ENCODE measurements at places on chromosomes 12 and 14.

DNA sequence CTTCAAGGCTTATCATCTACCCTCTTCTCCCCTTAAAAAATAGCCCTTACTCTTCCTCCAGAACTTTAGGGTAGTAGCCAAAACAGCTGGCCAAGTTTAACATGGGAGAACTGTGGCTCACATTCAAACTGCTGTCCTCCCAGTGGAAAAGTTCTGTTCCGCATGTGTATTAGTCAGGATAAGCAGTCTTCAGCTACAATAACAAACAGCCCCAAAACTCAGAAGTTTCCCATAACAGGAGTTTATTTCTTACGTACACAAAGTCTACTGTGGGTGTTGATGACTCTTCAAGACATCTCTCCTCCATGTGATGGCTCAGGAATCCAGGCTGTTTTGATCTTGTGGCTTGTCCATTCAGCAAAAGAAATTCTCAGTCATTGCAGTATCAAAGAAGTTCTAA lies 35.5 kb downstream of the MYO1H start:
- DNase-seq: no peak

DNA sequence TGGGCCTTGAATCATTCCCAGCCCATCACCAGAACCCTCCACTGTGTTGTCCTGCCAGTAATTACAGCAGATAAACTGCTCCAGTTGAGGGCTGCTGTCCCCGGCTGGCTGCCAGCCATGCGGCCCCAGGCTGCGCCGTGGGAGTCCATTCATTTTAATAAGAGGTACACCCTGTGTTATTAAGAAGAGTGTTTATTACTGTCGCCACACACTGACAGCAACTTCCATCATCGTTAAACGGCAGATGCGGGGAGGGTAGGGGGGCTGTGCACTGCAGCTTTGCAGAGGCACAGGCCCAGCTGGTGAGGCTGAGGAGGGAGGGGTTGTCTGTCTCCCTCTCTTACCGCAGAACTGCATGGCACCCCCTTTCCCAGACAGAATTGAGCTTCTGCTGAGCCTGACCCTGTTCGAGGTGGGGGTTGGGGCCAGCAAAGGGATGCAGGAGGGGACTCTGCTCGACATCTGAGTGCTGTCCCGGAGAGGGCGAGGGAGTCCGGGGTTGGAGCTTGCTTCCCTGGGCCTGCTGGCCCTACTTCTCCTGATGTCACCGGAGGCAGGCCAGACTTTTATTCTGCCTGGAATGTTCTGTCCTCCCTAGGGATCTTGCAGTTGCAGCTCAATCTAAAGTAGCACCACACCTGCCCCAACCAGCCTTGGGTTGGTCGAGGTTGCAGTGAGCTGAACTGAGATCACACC lies 33.8 kb upstream of the GPATCH2L start:
- DNase-seq: no peak

GRCh38 chr14:79328863-79329262 lies 882.4 kb downstream of the DIO2 start:
- no peak for DNase-seq

DNA sequence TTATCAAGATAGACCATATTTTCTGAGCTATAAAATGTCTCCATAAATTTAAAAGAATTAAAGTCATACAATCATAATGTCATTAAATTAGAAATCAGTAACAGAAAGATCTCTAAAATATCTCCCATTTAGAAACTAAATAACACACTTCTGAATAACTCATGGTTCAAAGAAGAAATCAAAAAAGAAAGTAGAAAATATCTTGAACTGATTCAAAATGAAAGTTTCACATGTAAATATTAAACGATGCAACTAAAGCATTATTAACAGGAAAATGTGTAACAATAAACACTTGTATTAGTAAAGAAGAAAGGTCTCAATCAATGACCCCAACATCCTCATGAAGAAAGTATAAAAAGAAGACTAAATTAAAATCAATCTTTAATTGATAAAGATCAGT lies 50.5 kb upstream of the PZP start:
- DNase-seq: no peak

DNA sequence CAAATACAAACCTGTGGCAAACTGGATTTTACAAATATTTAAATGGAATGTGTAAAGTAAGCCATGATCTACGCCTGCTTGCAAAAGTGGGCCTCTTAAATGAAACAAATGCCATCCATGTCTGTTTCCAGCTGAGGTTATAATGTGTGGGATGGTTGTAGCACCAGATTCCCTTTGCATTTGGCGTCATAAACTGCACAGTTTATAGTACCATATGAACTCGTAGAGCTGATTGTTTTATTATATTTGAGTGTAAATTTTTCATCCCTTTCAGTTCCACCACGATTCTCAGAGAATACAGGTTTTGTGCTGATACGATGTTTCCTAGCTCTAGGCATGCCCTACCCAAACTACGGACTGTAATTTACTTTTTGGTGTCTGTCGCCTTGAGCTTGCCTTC lies 374.9 kb downstream of the EGLN3 start:
- no peak for DNase-seq

DNA sequence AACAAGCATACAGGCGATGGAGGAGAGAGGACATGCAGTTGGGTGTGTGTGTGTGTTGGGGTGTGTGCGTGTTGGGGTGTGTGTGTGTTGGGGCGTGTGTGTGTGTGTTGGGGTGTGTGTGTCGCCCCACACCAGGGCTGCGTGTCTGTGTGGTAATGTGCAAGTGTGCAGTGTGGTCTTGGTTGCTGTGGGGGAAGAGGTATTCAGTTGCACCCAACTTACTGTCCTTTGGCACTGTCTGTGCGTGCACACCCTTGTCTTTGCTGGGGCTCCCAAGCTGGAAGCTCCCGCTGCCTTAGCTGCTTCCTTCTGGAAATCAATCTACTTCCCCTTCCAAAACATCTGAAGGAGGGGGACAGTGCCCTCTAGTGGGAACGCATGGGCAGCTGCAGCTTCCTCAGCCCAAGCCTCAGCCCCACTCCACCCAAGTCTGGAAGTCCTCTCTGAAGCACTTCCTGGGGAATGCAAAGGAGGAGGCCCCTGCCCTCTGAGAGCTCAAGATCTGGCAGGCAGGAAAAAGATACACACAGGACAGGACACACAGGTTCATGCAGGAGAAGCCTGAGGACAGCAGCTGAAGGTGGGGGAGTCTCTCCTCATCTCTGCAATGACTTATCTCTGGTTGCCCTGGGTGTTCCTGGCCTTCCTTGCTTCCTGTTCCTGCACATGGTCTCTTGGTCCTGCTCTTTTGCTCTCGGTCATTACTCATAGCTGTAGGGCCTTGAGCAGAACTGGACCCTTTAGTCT lies 13.1 kb downstream of the ASIC1 start:
- peak; percentile 32 for DNase-seq

DNA sequence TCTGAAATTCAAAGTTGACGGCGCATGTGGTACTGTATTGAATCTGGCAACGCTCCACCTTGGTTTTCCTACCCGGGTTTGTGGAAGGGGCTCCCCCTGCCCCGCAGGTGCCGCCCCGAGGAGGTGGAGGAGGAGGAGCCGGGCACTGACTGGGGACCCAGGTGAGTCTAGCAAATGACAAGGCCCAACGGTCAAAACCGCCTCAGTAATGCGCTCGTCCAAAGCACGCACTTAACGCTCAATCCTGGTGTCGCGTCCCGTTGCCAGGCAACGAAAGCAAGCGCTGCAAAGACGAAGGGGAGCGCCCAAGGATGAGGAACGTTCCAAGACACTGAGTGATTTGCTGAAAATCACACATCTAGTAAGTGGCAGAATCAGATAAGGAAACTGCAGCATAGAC lies 24.0 kb upstream of the CLEC4E start:
- DNase-seq: no peak

DNA sequence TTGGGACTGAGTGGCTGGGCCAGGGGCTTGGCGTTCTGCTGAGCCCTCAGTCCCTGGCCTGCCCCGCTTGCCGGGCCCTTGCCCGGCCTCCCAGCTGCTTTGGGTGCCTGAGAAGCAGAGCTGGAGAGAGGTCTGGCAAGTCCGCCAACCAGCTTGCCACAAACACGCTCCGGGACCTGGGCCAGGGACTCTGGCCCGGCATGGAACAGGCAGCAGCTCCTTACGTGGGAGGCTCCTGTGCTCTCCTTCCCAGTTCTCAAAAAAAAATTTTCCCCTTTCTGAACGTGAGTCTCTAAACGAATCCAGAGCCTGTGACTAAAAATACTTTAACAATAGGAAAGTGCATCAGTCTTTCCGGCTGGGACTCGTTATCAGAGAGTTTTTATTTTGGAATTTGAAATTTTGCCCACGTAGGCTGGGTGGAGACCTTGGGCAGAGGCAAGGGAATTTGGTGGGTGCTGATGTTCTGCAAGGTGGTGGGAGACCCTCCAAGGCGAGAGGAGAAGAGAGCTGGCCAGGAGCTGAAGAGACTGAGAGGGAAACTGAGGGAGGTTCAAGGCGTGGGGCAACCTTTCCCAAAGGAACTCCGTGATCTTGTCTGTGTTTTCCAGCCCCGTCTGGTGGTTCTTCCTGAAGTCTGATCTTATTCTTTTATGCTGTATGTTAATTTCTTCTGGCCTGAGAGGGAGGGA lies 6.8 kb upstream of the NR4A1 start:
- DNase-seq: no peak

GRCh38 chr12:80690090-80690489 lies 17.3 kb upstream of the MYF6 start:
- no peak for DNase-seq

GRCh38 chr12:129127211-129127610 lies 273.9 kb downstream of the GLT1D1 start:
- no peak for DNase-seq

DNA sequence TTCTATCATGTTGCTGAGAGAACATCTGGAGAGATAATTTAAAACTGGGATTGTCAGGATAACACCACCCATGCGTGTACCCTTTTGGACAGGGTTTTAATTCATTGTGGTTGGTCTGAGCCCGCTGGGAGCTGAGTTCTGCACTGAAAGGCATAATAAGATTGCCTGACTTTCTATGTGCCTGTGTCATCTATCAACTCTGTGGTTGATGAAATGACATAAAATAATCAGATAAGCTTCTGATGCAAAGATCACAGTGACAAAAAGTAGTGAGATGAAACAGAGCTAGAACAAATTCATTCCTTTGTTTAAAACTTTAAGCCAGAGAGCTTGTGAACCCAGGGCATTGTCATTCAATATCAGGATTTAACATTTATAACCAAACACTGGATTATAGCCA lies 98.7 kb downstream of the BBS10 start:
- no peak for DNase-seq

- DNase-seq: no peak
Measured at GRCh38 chr12:30166006-30166795, 382.5 kb upstream of the TMTC1 start.

DNA sequence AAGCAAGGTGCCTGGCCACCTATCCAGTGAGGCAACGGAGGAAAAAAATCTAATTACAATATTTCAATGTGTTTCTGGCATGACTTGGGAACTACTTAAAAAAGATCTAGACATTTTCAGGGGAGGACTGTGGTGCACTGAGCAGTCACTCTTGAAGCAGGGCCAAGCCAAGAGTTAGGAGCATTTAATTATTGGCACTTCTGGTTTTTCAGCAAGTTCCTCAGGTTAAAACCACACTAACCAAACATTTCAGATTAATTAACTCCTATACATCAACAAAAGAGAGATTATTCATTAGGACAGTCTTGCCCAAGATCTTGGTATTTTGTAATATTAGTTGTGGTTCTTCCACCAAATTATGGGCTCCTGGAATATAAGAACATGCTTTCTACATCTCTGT lies 25.6 kb downstream of the PRKAB1 start:
- DNase-seq: no peak

DNA sequence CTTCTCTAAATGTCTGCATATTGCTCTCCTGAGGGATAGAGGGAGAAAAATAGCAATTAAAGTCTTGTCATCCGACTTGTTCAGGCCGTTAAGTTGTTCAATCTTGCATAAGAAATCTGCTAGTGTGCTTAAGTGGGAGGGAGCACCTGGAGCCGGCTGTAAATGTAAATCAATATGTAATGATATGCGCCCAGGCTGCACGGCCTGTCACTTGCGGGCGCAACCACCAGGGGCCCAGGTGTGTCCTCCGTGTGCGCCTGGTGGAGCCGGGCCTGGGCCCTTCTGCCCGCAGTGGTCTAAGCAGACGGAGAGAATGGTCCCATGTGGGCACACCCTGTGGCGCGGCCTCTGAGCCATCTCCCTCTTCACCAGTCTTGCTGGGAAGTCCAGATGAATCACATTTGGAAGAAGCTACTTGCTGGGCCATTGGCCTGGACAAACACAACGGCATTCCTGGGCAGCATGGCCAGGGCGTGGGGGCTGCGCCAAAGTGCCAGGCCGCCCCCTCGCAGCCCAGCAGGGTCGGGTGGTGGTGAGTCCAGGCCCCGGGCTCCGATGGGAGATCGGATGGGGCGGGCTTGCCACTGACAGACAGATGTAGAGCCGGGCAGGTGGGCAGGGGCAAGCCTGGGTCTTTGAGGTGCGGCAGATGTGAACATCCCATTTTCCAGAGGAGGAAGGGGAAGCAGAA lies 193.3 kb upstream of the C14orf180 start:
- no peak for DNase-seq

DNA sequence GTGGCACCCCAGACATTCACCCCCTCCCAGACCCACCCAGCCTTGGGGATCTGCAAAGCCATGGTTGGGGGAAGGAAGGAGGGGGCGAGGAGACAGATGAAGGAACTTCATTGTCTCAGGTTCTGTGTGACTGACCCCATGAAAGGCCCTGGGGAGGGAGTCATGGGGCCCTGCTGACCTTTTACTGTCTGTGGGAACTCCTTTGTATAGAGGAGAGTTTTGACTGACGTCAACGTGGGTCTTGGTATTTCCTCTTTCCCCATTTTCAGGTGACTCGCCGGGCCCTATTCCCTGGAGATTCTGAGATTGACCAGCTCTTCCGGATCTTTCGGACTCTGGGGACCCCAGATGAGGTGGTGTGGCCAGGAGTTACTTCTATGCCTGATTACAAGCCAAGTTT lies 3.1 kb upstream of the RAB5B start:
- DNase-seq: no peak

- DNase-seq: no peak
Measured at GRCh38 chr12:60345442-60345841, 749.6 kb downstream of the SLC16A7 start.

DNA sequence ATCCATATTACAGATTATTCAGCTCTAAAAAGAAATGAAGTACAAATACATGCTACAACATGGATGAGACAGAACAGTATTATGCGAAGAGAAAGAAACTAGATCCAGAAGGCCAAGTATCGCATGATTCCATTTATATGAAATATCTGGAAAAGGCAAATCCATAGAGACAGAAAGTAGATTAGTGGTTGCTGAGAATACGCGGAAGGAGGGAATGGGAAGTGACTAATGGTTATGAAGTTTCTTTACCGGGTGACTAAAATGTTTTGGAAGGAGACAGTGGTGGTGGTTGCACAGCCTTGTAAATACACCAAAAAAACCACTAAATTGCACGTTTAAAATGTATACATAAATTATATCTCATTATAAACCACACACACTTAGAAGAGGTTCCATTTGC lies 12.5 kb downstream of the PRDM4 start:
- no peak for DNase-seq

Data from T-cell (primary cell).